ENCODE measurements at places on chromosomes 1 and 21.
A peak's percentile ranks its signal among the peaks of the same experiment; 100 is the strongest.

- H3K27ac ChIP-seq, result no peak overlapping the region
- H3K4me1 ChIP-seq, result peaks cover 6% of the 10 kb centered on the region
- no peaks in the 10 kb centered on the region for H3K27me3 ChIP-seq
Observed at GRCh38 chr1:100979631-100980030, 46.0 kb downstream of the DPH5 start.

DNA sequence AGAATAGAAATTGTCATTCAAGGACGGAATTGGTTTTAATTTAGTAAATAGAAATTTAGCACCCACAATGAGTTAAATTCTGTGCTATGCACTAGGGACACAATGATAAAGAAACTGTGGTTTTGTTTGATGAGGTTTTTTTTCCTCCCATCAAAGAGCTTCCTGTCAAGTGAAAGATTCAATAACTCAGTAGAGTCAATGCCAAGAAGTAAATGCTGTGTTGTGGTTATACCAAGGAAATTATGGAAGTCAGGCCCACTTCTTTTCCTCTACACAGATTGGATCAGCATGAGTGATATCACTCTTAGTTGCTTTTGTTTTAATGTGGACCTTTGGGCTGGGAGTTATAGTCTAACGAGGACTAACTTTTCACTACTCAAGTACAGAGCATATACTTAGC lies 1269.6 kb upstream of the ADGRL2 start:
- no peaks in the 10 kb centered on the region for H3K27me3 ChIP-seq
- H3K27ac ChIP-seq, result no peak overlapping the region
- no peak for ATAC-seq
- no peaks in the 10 kb centered on the region for H3K36me3 ChIP-seq
- peaks cover 6% of the 10 kb centered on the region for H3K4me1 ChIP-seq

DNA sequence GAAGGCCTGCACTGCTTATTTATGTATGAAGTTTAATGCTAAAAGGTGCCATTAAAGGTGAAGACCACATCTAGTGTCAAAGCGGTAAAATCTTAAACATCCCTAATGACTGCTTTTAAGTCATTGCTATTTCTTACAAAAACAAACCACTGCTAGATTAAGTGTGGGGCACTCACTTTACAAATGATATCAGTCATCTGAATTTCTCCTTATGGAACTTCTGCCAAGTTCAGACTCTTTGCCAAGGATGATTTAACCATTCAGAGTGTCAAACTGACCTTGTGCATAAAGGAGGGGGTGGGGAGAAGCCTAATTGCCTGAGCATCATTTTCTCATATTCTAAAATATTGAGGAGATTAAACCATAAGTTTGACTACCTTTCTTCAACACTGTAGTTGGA lies 271.5 kb downstream of the TGFB2 start:
- no peak overlapping the region for H3K27ac ChIP-seq
- H3K27me3 ChIP-seq, result no peaks in the 10 kb centered on the region
- ATAC-seq, result no peak
- no peaks in the 10 kb centered on the region for H3K4me1 ChIP-seq
- H3K36me3 ChIP-seq, result no peaks in the 10 kb centered on the region

GRCh38 chr1:109944541-109944940 lies 33.9 kb downstream of the CSF1 start:
- no peak overlapping the region for H3K27ac ChIP-seq
- no peak overlapping the region for H3K4me3 ChIP-seq
- H3K36me3 ChIP-seq, result peaks cover 2% of the 10 kb centered on the region

DNA sequence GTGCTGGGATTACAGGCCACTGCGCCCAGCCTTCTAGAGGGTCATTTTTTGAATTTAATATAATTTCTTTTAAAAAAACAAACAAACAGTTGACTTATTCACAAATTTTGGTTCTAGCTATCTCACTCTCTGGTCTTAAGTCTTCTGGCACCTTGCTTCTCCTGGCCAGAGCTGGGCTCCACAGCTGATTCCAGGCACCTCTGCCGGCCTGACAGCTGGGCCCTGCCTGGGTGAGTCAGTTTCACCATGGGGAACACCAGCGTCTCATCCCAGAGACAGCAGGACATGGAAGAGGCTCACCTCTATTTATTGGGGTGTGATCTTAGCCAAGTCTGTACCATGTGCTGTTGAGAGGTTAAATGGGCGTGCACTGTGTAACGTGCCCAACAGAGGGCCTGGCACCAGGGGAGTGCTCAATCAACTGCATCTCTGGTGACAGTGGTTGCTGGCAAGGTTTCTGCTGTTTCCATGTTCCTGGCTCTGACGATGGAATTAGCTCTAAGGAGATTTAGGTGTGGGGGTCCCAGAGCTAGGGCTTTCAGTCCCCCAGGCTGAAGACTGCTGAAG lies 956 bp downstream of the CPLANE2 start:
- H3K27me3 ChIP-seq, result no peaks in the 10 kb centered on the region
- peaks cover 6% of the 10 kb centered on the region for H3K36me3 ChIP-seq
- peak; percentile 86 for ATAC-seq
- peak overlapping the region; percentile 94 for H3K27ac ChIP-seq
- peaks cover 23% of the 10 kb centered on the region for H3K4me1 ChIP-seq
- peak overlapping the region; percentile 90 for H3K4me3 ChIP-seq

DNA sequence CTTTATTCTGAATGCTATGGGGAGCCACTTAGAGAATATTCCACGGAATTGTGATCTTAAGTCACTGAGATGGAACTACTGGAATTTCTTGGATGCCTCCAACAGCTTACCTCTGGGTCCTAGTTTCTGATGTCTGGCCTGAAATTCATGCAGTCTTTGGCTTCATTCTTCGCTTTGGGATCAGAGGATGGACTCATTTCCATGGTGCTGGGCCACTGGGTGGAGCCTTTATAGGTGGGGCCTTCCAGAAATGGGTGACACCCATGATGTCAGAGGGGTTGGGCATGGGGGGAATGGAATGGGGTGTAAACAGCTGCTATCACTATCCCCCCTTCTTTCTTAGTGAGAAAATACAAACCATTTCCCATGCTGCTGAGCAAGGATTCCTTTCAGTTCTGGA lies 73.7 kb upstream of the FGGY start:
- H3K27ac ChIP-seq, result no peak overlapping the region
- no peaks in the 10 kb centered on the region for H3K27me3 ChIP-seq
- H3K4me3 ChIP-seq, result no peak overlapping the region
- H3K36me3 ChIP-seq, result no peaks in the 10 kb centered on the region

DNA sequence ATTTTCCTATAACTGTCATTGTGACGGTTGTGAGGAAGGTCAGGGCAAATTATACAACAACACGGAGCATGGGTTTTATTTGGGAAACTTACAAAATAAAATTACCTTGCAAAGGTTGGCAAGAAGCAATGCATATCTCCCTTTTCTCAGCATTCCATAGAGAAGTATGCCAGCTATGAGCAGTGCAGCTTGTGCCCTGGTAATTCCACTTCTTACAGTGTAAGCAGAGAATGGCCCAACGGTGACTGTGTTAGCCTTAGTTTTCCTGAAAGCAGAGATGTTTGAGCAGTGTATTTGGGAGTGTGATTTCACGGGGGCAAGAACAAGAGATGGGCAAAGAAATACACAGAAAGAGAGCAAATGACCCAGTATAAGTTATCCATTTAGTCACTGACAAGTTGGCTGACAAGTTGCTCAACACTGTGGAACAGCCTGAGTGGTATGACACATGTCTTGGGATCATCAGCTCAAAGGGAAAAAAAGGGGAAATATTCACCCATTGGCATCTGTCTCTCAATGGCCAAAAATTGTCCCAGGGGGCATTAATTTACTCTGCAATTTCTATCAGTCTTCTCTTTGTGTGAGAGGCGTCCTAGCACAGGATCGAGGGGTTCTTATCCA lies 210.9 kb upstream of the NRIP1 start:
- no peak for ATAC-seq
- H3K4me1 ChIP-seq, result no peaks in the 10 kb centered on the region
- peaks cover under 1% of the 10 kb centered on the region for H3K27me3 ChIP-seq

- peak overlapping the region; percentile 93 for H3K27ac ChIP-seq
- H3K4me3 ChIP-seq, result peak overlapping the region; percentile 98
- ATAC-seq, result peak; percentile 10
- peaks cover 18% of the 10 kb centered on the region for H3K36me3 ChIP-seq
- no peaks in the 10 kb centered on the region for H3K27me3 ChIP-seq
- peaks cover 65% of the 10 kb centered on the region for H3K4me1 ChIP-seq
Observed at GRCh38 chr21:39314143-39315027, 953 bp upstream of the BRWD1 start.

DNA sequence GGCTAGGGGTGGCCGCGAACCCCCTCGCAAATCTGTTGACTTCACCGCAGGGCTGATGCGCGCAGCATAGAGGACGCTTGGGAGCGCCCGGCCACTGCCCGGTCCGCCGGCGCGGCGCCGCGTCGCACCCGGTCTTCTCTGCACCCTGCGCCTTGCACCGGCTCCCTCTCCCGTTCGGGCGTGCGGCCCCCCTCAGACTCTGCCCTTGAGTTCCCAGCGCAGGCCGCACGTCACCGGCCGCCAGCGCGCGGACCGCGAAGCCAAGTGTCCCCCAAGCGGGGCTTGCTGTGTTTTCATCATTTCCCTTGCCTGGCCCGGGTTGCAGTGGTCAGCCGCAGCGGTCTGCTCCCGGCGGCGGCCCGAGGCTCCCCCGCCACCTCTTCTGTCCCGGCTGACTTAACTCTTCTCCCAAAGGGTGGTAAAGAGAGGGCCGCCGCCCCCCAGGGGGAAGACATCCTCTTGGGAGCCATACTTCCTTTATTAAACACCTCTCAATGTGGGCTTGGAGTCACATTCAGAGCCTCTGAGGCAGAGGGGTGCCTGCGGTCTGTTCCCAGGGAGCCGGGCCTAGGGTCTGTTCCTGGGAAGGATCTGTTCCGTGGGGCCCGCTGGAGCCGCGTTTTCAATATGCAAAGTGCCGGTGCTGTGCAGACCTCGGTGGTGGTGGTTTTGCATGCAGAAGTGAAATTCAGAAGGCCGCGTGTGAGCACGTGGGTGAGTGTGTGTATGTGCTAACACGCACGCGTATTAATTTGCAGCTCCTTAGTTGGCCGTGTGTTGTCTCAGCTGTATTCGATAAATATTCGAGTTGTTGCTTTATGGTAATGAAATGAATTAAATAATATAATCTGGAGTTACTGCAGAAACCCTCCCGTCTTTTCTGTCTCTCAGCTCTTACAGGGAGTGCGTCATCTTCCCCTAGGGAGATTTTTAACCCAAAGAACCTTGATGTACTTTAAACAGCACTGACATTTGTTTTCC lies 17.6 kb downstream of the PBX1 start:
- no peak overlapping the region for H3K4me3 ChIP-seq
- ATAC-seq, result peak; percentile 53
- H3K4me1 ChIP-seq, result no peaks in the 10 kb centered on the region
- no peaks in the 10 kb centered on the region for H3K27me3 ChIP-seq
- H3K27ac ChIP-seq, result no peak overlapping the region

DNA sequence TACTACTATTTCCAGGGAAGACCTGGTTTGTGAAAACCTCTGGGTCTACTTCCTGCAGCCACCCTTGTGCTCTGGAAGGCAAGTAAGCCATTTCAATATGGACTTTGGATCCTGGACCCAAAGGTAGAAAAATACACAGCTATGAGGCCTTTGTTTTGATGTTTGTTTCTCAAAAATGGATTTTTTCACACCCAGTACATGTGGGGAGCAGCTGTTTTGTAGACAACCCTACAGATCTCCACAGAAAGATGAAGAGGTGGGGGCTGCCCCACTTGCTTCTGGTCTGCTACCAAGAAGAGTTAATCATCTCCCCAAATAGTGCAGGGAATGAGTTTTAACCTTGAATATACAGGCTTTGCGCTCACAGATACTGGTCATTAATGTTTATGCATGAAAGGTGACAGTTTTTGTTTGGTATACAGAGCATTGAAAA lies 29.2 kb downstream of the ZNF281 start:
- ATAC-seq, result peak; percentile 71
- H3K4me3 ChIP-seq, result no peak overlapping the region
- H3K27ac ChIP-seq, result no peak overlapping the region
- no peaks in the 10 kb centered on the region for H3K36me3 ChIP-seq
- H3K4me1 ChIP-seq, result peaks cover 29% of the 10 kb centered on the region

DNA sequence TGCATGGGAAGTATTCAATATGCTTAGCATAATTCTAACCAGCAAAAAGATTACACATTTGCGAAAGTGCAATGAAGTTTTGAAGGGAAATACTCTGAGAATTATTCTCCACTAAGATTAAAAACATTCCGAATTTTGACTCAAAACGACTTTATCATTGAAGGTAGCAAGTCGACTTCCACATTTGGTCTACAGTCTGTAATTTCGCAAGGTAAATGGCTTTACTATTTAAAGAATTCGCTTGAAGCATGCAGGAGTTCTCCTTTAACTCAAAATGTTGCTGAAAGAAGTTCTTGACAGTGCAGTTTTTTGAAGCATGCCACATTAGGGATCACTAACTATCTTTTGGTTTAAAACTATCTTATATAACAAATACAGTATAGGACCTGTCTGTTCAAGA lies 161.0 kb upstream of the HP1BP3 start:
- H3K36me3 ChIP-seq, result peaks cover 36% of the 10 kb centered on the region
- no peaks in the 10 kb centered on the region for H3K27me3 ChIP-seq
- no peak overlapping the region for H3K27ac ChIP-seq
- no peak for ATAC-seq
- H3K4me1 ChIP-seq, result peaks cover 7% of the 10 kb centered on the region

DNA sequence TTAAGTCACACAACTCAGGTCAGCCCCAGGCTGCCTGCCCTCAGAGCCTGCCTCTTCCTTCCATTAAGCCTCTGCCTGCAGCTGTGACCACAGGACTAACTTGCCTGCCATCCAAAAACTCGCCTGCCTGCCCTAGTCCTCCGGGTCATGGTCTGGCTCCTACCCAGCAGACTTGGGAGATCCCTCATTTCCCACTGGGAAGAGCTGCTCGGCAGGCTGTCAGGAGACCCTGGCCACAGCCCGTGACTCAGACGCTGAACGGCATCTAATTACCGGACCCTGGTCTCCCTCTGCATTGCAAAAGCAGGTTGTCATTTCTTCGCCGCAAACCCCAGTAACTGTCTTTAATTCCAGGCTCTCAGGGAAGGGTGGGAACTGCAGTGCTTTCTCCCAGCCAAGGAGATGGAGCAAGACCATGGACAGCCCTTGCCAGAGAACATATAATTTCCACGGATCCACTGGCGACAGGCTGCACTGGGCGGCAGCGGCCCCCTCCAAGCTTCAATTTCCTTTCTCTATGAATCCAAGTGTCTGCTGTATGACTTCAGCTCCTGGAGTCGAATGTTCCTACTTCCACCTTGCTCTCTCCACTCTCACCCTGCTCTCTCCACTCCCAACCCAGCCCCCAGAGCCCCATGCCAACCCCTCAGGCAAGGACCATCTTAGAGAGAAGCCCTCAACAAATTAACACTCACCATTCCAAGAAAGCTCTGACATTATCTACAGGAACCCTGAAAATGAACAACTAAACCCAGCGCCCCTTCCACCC lies 20.4 kb downstream of the OLFML2B start:
- peaks cover 23% of the 10 kb centered on the region for H3K27me3 ChIP-seq
- no peak for ATAC-seq
- H3K4me3 ChIP-seq, result no peak overlapping the region
- no peaks in the 10 kb centered on the region for H3K36me3 ChIP-seq

GRCh38 chr1:48080331-48081255 lies 83.4 kb upstream of the TRABD2B start:
- peaks cover 8% of the 10 kb centered on the region for H3K4me1 ChIP-seq
- no peak overlapping the region for H3K4me3 ChIP-seq
- no peak overlapping the region for H3K27ac ChIP-seq
- H3K36me3 ChIP-seq, result no peaks in the 10 kb centered on the region
- H3K27me3 ChIP-seq, result no peaks in the 10 kb centered on the region

GRCh38 chr1:225844236-225845061 lies 34.5 kb downstream of the EPHX1 start:
- H3K36me3 ChIP-seq, result peaks cover 10% of the 10 kb centered on the region
- no peak overlapping the region for H3K27ac ChIP-seq
- ATAC-seq, result no peak

- peaks cover 52% of the 10 kb centered on the region for H3K27me3 ChIP-seq
- no peaks in the 10 kb centered on the region for H3K4me1 ChIP-seq
- H3K4me3 ChIP-seq, result no peak overlapping the region
- ATAC-seq, result no peak
- no peak overlapping the region for H3K27ac ChIP-seq
Observed at GRCh38 chr1:206992790-206993189, 22.5 kb upstream of the FCAMR start.

GRCh38 chr1:200139661-200140250 lies 112.2 kb downstream of the NR5A2 start:
- H3K27me3 ChIP-seq, result no peaks in the 10 kb centered on the region
- no peak overlapping the region for H3K4me3 ChIP-seq
- peak overlapping the region; percentile 76 for H3K27ac ChIP-seq

All from stimulated activated memory B cell treated with anti-CD40 and anti-IgM and Interleukin-4, amounts not matched to agents 10 μg/mL and 1 μg/mL and 100 μg/mL, for 72 hours (primary cell).